ENCODE measurements at places on chromosomes 2 and 18.
A peak's percentile ranks its signal among the peaks of the same experiment; 100 is the strongest.

- peak; percentile 76 for DNase-seq
These were observed 74.7 kb downstream of the MERTK start for GRCh38 chr2:111972955-111973565.

DNA sequence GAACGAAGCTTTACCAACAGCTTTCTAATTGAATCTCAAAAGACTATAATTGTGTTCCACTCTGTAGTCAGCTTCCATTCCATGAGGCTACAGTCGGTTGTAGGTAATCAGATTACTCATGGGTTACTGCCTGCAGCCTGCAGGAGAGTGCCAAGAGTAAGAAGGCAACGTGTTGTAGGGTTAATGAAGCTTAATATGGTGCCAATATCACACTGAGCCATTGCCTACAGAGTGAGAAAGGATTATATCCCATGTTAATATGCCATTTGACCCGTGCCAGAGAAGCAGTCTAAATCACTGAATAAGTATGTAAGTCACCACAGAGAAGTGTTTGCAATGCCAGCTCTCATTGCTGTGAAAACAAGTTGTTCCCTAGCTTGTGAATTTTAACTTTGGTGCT is 734.5 kb upstream of the ACVR2A start:
- DNase-seq = no peak

GRCh38 chr18:63097178-63097577 is 222.4 kb downstream of the BCL2 start:
- no peak for DNase-seq

GRCh38 chr2:238286551-238286950 is 1.9 kb downstream of the PER2 start:
- DNase-seq = peak; percentile 36

DNA sequence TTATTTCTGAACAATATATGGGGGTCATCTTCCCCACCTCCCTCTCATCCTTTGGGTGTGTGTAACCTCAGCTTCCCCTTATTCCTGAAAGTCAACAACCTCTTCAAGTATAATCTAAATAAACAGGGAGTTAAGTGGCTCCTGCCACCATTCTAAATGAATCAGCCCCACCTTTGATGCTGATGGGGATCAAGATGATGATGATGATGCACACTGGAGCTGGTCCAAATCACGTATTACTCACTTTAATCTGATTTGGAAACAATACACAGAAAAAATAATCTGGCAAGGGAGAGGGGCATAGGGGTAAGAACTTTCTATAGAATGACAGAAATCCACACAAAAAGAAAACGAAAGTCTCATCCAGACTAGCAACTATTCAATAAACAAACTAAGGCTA is 7.1 kb downstream of the ACVR1 start:
- DNase-seq = no peak

- DNase-seq = no peak
These were observed 21.6 kb downstream of the DSG4 start for GRCh38 chr18:31398191-31398590.

DNA sequence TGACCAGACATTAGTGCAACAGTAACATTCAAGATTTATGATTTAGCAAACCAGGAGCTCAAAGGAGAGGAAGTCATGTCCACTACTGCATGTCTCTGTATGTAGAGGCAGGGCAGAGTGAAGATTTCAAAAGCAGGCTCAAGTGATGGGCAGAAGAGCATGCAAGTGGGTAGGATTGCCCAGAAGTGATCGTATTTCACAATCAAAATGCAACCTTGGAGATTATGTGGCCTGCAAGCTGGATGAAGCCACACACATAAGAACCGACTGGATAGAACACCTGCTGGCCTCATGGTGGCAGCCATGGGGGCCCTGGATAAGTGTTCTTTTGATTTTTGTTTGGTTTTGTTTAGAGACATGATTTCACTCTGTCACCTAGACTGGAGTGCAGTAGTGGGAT is 286.8 kb upstream of the RAB12 start:
- no peak for DNase-seq

GRCh38 chr2:9347411-9347881 is 75.9 kb downstream of the ITGB1BP1 start:
- DNase-seq = no peak

DNA sequence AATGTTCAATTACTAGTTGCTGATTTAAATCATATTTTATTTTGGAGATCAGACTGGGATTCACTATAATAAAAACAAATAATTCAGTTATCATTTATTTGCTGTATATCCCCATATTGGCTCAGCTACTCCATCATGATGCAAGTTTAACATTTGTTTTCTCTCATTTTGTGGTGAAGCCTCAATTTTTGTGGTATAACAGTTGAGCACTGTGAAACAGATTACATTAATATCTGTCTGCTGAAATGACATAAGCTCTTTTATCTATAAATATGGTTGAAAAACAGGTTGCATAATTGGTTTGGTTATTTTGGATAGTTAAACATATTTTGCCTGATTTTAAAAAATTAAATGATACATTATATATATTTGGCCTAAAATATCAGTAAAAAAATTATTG is 67.7 kb downstream of the DPP4 start:
- DNase-seq = no peak

DNA sequence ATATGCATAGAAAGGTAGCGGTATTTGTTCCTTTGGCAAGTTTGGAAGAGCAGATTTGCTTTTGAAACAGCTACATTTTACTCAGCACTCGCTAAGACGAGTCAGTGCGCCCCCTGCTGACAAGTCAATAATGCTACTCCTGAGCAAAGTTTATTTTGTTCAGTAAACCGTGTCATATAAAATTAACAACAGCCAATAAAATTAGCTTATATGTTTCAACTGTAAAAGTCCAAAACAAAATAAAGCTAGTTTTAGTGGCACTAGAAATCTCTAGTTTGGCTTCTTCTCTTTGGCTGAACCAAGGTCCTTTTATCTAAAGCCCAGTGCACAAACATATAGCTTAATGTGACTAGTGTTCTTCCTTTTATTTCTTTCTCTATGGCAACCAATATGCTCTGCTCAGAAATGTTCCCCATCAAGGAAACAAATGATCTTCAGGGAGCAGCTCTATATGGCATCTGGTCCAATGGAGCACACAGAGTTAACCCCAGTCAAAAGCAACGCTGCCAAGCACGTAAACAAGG is 4.2 kb upstream of the POU3F3 start:
- peak; percentile 54 for DNase-seq
